Hematopoietic multipotent progenitor cell (in vitro differentiated cells): ENCODE measurements at places on chromosomes 3 and 15. TPM values are rescaled to one million over a fixed set of nuclear protein-coding genes. Genes with fewer than 3 reads are reported as not detected.

GOLGA8O gene
- total RNA-seq, result 0.54 TPM

CFAP44 gene
- total RNA-seq, result 2.4 TPM

PIK3R4 gene
- 27.7 TPM for total RNA-seq

TMEM43 gene
- 189 TPM for total RNA-seq

SHF gene
- 24.5 TPM for total RNA-seq

SNURF gene
- total RNA-seq, result 5.1 TPM

SYNPR gene
- under 0.01 TPM for total RNA-seq

DNA sequence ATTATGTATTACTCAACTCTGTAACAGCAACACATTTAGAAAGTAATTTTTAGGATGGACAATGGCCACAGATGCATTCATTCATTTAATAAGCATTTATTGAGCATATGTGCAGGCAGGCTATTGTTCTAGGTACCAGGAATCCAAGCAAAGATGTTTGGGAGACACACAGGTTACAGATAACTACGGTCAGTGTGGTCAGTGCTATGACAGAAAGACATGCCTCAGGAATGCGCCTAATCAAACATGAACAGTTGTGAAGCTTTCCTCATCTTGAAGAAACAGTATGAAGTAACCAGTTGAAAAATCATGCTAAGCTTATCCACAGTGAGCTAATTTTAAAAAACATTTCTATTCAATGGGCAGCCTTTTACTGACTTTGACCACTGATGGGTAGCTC is 155.4 kb upstream of the CCDC54 start:
- DNase-seq, result no peak

DNA sequence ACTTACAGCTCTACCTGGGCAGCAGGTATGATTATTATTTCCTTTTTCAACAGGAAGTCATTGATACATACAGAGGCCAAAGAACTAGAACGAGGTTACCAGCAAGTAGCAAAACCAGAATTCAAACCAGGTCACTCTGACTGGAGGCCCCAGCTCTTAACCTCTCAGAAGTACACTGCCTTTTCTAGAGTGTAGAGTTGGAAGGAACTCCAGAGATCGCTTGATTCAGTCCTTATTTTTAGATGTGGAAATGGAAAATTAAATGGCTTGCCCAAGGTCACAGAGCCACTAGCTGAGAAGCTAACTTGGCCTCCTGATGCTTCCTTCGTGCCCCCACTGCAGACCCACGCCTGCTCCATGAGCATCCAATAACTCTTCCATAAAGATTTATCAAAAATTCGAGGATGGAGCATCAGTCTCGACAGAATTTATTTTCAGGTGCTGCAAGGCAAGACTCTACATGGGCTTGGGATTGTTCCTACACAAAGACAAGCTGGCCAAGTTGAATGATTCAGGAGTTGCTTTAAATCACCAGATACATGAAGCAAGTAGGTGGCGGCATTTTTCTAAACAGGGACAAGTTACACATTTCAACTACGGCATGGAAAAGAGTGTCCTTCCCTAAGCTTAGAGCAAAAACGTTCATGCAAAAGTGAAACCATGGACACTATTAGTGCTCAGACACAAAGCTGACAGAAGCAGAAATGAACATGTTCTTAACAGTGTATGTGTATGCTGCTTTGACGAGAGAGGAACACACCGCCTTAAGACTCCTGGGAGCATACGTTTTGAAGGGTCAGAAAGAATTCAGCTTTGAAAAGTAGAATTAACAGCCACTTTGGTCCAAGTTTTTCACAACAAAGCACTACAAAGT is 235.7 kb downstream of the THRB start:
- peak; percentile 19 for DNase-seq

DNA sequence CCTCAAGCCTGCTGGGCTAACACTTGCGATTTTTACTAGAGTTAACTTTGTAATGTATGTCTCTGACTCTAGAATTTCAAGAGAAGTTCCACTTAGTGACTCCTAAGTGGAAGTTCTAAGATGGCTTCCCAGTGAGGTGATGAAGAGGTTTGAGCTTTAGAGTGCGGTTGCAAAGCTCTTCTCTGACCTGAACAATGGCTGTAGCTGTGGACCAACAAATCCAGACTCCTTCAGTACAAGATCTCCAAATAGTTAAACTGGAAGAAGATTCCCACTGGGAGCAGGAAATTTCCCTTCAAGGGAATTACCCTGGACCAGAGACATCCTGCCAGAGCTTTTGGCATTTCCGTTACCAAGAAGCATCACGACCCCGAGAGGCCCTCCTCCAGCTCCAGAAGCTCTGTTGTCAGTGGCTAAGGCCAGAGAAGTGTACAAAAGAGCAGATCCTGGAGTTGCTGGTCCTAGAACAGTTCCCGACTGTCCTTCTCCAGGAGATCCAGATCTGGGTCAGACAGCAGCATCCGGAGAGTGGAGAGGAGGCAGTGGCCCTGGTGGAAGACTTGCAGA is 22.3 kb downstream of the WDR73 start:
- no peak for DNase-seq

- DNase-seq, result no peak
Measured at GRCh38 chr3:13479332-13479581, 849 bp upstream of the HDAC11 start.

- peak; percentile 32 for DNase-seq
Measured at GRCh38 chr15:86231864-86232721, 152.4 kb downstream of the AGBL1 start.

DNA sequence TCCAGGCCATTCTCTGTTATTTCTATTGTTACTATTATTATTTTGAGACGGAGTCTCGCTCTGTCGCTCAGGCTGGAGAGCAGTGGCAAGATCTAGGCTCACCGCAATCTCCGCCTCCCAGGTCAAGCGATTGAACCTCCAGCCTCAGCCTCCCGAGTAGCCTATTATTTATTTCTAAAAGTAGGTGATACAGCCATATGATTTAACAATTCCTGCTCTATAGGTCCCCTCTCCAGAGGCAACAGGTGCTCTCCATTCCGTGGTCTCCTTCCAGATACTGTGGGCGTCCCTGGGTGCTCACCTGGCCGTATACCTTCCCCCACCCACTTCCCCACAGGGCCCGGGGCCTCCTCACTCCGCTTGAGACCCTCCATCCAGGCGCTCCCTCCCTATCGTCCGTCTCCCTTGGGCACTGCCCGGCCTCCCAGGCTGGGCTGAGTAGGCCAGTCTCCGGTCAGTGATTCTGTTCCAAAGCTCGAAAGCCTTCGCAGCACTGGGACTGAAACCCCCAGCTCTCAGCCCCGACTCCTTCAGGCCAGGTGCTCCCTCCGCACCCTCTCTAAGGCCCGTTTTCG is 708 bp upstream of the PTPN23 start:
- no peak for DNase-seq

GRCh38 chr3:45426161-45426560 is 37.8 kb downstream of the LARS2 start:
- DNase-seq, result no peak

DNA sequence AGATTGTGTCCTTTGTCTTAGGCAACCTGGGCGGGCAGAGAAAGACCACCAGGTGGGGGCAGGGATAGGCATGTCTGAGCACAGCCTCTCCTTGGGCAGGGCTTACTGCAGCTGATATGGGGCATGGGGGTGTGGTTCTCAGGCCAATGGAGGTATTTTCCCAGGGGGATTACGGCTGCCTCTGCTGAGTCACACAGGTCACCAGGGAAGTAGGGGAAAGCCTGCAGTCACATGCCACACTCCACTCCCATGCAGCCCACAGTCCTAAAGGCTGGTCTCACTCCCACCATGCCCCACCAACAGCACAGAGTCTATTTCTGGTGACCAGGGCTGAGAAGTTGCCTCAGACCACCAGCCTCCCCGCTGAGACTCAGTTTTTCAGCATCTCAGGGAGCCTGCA is 466.4 kb downstream of the DIPK2A start:
- DNase-seq, result no peak

- DNase-seq, result no peak
Measured at GRCh38 chr3:31093606-31094005, 199.1 kb upstream of the GADL1 start.

GRCh38 chr3:134084242-134084950 is 54.7 kb upstream of the SLCO2A1 start:
- no peak for DNase-seq
